ENCODE measurements at places on chromosomes 4 and X.

DNA sequence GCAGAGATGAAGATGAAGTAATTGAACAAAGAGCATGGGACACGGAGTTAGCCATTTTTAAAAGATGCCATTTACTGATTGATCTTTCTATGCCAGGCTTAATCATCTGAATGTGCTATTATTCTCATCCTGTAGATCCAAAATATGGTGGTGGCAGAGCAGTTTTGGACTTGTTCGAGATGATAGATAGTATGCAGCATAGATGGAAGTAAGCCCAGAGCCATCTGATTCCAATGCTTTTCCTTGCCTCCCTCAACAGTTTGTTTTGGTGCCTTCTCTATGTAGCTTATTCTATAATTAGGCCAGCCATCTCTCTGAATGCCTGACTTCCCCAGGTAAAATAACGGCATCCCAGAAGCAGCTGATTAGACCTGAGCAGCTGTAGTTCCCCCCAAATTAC is 152.6 kb upstream of the CLNK start:
- no peak for DNase-seq

DNA sequence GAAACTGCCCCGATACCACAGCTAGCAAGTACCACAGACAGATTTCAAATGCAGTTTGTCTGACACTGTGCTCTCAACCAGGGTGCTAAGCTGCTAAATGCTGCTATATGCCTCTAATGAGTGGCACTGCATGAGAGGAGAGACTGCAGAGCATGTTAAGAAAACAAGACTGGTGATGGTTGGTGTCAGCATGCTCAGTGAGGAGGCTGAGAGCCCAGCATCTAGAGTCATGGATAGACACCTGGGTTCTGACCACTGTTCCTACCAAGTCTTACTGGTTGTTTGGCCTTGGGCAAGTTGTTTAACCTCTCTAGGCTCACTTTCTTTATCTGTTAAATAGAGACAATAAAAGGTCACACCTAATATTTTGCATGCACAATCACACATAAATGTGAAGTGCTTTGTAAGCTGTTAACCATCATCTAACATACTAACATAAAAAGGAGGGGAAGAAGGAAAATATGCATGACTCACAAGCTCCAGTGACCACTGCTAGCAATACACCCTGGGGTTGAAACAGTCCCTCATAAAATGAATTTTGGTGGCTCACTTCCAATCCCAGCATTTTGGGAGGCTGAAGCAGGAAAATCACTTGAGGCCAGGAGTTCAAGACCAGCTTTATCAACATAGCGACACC is 20.7 kb downstream of the HHIP start:
- peak; percentile 79 for DNase-seq

DNA sequence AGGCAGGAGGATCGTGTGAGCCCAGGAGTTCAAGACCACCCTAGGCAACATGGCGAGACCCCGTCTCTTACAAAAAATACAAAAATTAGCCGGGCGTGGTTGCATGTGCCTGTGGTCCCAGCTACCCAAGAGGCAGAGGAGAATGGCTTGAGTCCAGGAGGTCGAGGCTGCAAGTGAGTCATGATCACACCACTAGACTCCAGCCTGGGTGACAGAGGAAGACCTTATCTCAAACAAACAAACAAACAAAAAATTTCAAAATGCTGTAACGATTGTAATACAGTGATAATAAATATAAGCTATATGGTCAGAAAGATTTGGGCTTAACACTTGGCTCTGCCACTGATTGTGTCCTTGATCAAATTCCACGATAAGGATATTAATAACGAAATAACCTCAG is 24.2 kb downstream of the SLC25A4 start:
- DNase-seq = no peak

DNA sequence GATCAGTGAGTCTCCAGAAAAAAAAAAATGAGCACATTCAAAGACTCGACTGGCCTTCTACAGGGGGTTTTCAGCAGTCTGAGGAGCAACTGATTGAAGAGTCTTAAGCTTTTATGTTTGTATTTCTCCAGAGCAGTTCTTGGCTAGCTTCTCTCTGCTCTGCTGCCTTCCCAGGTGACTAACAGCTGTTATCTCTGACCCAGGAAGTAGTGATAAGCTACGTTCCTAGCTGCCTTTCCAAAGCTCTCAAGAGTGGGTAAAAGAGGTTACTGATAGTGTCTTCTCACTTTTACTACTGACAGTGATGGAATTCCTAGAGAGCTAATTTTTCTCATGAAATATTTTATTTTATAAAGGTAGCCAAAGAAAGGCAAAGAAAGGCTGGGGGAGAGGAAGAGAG is 66.6 kb downstream of the ENOX2 start:
- no peak for DNase-seq

GRCh38 chr4:181845617-181846016 is 397.6 kb upstream of the TENM3 start:
- no peak for DNase-seq

DNA sequence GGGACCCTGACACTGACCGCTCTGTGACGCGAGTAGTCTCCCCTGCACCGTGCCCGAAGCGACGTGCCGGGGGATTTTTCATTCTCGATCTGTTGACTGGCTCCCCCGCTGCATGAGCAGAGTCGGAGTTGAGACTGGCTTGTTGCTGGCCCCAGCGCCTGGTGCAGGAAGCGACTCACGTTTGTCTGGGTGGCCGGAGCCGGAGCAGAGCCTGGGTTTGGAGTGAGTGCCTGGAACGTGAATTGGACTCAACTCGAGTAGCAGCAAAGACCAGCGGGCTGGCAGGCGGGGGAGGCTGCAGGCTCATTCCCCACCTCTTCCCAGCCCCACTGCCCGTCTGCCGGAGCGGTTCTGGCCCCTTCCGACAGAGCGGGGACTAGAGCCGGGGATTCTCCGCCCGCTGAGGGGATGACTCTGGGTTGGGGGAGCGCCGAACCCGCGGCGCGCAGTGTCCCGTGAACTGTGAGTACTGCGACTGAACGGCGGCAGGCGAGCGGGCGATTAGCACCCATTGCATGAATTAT is 554 bp downstream of the PCDH7 start:
- DNase-seq = peak; percentile 46

DNA sequence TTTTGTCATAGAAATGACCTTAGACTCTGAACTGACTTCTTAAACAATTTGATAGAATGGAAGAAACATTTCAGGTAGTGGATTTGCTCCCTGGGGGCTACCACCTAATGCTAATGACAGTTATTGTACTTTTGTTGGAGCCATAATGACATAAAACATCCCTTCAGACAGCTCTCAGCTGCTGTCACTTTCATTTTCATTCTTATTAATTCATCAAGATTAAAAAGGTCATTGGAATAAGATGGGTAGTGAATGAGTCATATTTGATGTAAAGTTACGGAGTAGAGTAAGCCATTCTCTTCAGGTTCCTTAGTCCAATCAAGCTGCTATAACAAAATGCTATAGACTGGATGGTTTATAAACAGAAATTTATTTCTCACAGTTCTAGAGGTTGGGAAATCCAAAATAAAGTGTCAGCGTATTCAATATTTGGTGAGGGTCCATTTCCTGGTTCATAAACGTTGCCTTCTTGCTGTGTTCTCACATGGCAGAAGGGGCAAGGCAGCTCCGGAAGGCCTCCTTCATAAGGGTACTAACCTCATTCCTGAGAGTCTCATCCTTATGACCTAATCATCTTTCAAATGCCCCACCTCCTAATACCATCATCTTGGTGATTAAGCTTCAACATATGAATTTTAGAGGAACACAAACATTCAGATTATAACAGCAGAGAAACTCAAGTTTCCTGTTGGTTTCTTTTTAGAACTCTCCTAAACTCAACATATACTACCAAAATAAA is 268.5 kb downstream of the ARAP2 start:
- DNase-seq = no peak

- DNase-seq = no peak
Measured at GRCh38 chr4:30443289-30443688, 276.9 kb upstream of the PCDH7 start.

DNA sequence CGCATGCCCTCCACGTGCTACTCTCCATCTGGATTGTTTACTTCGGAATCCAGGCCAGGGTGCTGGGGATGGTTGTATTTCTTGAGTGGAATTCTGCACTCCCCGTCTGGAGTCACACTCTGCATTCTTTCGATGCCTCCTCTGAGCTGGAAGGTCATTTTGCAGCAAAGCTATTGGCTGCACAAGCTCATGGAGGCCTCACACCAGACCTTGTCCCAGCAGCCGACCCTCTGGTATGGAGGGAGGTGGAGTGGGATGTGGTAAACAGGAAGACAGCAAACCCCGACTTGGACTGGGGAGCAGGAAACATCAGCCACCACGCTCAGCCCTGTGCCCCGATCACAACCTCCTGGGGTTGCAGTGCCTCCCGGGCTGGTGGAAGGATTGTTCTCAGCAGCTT is 225.3 kb upstream of the LNX1 start:
- DNase-seq = peak; percentile 24

GRCh38 chr4:142379277-142380051 is 466.6 kb downstream of the INPP4B start:
- DNase-seq = peak; percentile 97

GRCh38 chr4:79756140-79756895 is 316.7 kb downstream of the ANTXR2 start:
- no peak for DNase-seq

- no peak for DNase-seq
Measured at GRCh38 chr4:36233567-36234266, 10.6 kb downstream of the ARAP2 start.

- no peak for DNase-seq
Measured at GRCh38 chr4:119233750-119234149, 21.2 kb downstream of the USP53 start.

DNA sequence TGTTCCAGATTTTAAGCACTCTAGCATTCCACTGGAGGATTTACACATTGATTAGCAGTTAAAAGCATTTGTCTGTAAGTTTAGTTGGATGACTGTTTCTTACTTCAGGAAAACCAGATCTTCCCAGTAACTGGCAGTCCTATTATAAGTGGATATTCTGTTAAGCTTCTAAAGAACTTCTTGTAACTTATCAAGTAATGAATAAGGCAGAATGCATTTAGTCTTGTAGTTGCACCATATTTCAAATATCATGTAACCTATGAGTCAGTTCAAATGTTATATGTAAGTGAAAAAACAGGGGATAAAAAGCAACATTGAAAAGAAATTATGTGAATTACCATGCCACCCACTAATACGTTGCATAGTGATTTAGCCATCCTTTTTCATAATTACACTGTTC is 30.2 kb upstream of the TENM3 start:
- peak; percentile 59 for DNase-seq

- no peak for DNase-seq
Measured at GRCh38 chr4:48290146-48290772, 20.6 kb upstream of the TEC start.

DNA sequence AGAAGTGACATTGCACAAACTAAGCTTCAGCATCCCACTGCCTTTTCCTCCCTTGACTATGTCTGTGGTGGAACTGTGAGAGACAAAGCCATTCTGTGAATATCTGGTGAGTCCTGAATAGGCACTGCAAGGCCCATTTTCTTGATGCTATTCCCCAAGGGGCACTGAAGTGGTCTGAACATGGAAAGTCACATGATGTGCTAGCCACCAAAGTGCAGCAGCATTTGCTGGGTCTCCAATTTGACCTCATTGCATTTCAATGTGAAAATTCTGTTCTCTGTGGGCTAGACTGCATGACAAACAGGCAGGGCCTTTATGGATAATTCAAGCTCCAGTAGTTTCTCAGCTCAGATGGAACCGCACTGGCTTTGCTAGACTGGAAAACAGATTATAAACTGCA is 627.4 kb upstream of the BOD1L1 start:
- no peak for DNase-seq

- peak; percentile 99 for DNase-seq
Measured at GRCh38 chr4:183348706-183349659, 26.8 kb upstream of the CLDN24 start.

GRCh38 chr4:133943081-133943480 is 258.5 kb downstream of the PABPC4L start:
- no peak for DNase-seq

GRCh38 chrX:10798041-10798440 is 177.7 kb upstream of the MID1 start:
- DNase-seq = no peak

DNA sequence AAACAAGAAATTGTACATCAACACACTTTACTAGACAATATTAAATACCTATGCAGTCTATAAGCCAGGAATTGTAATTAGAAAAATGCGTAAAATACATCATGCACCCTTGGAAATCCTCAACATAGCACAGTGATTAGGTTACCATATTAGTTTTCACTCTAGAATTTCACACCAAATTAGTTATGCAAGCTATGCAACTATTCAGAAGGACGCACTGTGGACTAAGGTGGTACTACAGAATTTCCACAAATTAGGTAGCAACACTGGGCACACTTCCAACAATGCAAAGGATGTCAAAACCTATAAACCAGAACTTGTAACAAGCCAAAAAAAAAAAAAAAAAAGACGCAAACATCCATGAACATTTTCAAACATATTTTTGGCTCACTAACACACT is 71.1 kb upstream of the ZCCHC13 start:
- DNase-seq = peak; percentile 58

DNA sequence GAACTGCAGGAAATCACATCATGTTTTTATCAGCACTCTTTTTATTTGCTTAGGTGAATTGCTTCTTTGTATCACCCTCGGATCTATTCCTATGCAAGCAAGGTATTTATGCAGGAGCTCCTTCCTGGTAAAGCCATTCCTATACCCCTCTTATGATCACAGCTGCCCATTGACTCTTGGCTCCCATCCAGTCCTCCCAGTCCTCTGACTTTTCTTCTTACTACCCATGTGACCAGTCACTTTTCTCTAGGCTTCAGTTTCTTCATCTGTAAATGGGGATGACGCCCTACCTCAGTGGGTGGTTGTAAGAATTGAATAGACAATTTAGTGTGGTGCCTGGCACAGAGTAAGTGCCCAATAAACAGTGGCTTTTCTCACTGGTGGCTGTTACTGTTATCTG is 144.9 kb downstream of the FHIP1A start:
- no peak for DNase-seq

- no peak for DNase-seq
Measured at GRCh38 chrX:152658302-152658701, 20.6 kb downstream of the GABRQ start.

DNA sequence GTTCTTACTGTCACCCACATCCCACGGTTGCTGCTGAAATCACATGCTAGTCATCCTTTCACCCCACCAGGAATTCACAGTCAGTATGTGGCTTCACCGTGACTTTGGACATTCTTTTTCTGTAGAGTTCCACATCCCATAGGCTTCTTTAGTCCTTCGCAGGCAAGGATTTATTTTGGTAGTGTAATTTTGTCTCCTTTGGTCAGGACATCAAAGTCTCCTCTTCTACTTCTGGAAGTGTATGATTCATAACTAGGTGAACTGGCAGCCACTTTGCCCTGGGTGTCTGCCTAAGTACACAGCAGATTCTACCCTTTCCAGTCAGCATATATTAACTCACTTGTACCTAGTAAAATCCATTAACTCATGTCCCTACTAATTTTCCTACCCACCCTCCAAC is 38.3 kb upstream of the MMAA start:
- DNase-seq = no peak

- no peak for DNase-seq
Measured at GRCh38 chr4:176031922-176032321, 33.7 kb upstream of the WDR17 start.

GRCh38 chr4:63728480-63729177 is 680.6 kb downstream of the TECRL start:
- DNase-seq = no peak

All from fibroblast of skin of right quadriceps (primary cell).